Activated T-helper 1 cell treated with anti-CD3 and anti-CD28 coated beads, Interleukin-2, amount 50 U/mL, for 16 hours (primary cell): ENCODE measurements at places on chromosomes 4 and X.

DNA sequence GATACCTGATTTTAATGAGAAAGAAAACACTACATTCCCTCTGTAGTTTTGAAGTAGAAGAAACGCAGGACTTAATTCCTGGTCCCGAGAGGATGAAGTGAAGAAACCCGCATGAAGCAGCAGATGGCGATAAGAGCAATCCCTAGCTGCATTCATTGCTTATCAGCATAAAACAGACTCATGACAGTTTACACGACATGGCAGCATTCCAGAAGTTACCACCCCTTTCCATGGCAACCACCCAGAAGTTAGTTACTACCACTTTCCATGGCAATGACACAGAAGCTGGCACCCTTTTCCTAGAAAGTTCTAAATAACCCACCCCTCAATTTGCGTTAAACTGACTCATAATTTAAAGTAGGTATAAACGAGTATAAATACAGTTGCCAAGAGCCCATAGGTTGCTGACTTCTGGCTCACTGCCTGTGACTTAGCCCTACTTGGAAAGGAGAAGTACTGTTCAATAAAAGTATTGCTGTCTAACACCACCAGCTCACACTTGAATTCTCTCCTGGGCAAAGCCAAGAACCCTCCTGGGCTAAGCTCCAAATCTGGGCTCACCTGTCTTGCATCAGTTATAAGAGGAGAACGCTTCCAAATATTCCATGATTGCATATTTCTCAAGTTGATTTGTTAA lies 5.5 kb upstream of the XAGE2 start:
- no peak for DNase-seq

DNA sequence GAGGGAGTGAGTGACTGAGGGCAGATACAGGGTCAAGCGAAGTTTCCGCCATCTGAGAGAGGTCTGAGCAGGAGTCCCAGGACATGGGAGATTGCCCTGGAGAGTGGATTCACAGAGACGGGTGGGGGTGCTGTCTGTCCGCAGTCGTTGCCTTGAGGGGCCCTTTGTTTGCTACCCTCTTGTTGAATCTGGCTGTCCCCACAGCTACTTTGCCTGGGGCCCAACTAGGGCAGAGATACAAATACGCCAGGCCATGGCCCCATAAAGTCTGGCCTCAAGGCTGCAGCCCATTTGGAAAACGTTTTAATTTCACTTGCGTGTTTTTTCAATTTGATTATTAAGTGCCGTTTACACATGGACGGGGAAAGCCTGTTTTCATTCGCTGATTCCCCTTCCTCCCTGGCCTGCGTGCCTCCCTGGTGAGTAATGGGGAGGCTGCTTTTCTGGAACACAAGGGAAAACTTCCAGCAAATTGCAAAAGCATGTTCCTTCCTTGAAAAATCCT lies 134.4 kb downstream of the SMIM20 start:
- DNase-seq: no peak

- DNase-seq: no peak
Measured at GRCh38 chr4:183107891-183108459, 8.9 kb downstream of the WWC2 start.

DNA sequence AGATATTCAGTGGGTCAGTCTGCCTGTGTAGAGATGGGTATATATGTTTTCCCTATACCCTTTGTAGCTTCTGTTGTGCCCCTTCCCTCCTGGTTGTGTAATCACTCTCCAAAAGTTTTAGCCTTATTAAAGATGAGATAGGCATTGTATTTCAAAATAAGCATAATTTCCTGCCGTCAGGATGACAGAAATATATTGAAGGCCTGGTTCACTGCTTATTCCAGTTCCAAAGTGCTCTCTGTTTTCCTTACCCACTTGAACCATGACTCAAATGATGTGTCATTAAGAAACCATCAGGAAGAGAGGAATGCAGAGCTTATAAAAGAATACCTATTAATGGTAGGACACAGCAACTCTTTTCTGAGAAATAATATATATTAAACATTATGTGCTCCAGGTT lies 178.5 kb downstream of the GABRB1 start:
- no peak for DNase-seq

GRCh38 chrX:67612231-67612630 lies 68.4 kb downstream of the AR start:
- DNase-seq: no peak

DNA sequence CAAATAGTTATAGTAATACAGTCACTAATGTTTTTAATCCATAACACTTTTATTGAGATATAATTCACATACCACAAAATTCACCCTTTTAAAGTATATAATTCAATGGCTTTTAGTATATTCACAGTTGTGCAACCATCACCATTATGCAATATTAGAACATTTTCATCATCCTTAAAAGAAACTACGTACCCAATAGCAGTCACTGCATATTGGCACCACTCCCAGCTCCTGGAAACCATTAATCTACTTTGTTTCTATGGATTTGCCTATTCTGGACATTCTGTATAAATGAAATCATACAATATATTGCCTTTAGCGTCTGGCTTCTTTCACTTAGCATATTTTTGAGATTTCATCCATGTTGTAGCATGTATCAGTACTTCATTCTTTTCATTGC lies 99.3 kb downstream of the AMMECR1 start:
- no peak for DNase-seq

DNA sequence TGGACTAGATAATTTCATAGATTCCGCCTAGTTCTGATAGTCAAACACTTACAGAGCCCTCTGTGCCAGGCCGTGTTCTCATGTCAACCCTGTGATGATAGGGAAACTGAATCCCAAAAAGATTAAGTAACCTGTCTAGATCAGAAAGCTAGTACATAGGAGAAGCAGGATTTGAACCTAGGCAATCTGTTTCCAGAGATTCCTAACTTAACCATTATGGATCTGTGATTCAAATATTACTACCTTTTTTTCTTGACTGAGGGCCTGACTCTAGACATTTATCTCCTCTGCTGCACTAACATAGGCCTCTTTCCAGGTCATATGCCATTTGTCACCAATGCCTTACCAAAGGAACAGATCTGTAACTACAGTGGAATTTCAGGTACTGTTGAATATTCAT lies 1.5 kb downstream of the ALAS2 start:
- no peak for DNase-seq

GRCh38 chr4:159010563-159011260 lies 92.2 kb upstream of the RAPGEF2 start:
- no peak for DNase-seq

- no peak for DNase-seq
Measured at GRCh38 chr4:40185830-40186664, 10.8 kb upstream of the RHOH start.

DNA sequence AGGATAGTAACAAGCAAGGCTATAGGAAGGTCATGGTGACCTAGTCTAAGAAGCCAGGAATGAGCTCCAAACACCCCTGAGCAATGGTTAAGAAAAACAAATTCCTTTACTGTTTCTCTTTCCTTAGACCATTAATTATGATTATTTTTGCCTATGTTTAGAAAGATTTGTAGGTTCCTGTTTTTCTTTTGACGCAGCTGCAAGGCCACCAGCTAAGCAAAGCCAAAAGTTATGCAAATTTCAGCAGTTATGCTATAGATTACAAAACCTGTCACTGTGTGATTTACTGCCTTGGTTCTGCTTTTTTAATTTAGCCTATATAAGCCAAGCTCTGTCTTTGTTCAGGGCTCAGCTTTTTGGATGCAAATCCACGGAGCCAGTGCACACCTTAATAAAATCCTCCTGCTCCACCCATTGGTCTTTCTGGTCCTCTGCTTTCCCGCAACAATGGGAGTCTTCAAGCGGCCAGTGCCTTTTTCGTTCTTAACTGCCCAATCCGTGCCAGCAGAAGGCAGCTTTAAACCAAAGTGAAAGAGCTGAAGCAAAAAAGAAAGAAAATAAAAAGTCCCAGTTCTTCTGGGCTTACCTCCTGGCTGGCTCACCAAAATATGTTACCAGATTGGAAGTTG lies 1.4 kb upstream of the CEP135 start:
- DNase-seq: no peak

DNA sequence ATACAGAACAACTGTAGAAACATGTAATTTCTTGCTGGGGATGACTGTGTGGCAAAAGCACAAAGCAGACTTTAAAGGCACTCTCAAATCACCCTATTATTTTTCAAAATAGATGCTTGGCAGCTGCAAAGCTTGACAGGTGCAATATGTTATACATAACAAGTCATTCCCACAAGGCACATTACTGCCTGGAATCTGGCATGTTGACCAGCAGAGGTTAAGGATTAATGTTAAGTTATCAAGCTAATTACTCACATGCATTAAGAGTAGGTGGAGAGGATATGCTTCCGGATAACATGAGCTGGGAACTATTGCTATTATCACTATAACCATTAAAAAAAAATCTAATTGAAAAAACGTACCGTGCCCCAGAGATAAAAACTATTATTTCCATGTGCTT lies 17.8 kb downstream of the ANOS1 start:
- DNase-seq: no peak
